ENCODE measurements at places on chromosomes 5 and 9. TPM values are rescaled to one million over a fixed set of nuclear protein-coding genes. Genes with fewer than 3 reads are reported as not detected.

DNA sequence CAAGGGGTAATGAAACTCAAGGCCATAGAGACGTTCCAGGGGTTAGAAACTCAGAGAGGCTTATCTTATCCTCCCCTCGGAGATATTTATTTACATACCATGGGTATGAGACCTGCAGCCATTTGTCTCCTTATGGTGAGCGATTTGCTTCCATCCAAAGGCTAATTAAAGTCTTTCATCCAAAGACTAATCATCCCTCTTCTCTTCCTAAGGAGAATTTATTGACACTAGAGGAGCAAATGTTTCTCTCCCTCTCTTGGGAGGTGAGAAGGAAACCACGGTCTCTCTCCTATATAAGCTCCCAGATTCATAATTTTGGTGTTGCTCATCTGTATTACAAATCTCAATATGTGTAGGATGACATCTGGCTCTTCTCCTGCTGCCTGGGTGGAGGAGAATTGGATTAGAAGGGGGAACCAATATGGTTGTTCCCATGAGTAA lies 31.0 kb upstream of the RPS23 start:
- DNase-seq: no peak

- DNase-seq: no peak
These were observed 44.3 kb upstream of the BARHL1 start for GRCh38 chr9:132538071-132538470.

DNA sequence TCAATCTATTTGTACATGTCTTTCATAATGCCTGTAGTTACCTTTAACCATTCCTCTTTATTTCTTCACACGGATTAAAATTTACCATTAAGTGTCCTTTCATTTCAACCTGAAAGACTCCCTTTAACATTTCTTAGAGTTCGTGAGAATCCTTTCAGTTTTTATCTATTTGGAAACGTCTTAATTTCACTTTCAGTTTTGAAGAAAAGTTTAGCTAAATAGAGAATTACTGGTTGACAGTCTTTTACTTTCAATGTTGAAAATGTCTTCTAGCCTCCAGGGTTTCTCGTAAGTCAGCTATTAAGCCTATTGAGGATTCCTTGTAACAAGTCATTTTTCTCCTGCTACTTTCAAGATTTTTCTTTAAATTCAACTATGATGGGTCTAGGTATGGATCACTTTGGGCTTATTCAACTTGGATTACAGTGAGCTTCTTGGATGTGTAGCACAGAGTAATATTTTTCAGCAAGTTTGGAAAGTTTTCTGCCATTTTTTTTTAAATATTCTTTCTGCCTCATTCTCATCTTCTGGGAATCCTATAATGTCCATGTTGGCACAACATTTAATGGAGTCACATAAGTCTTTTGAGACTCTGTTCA lies 48.5 kb downstream of the RFX3 start:
- DNase-seq: no peak

- DNase-seq: no peak
These were observed 99.2 kb downstream of the IRX1 start for GRCh38 chr5:3694819-3695218.

- DNase-seq: no peak
These were observed 7.1 kb upstream of the CD180 start for GRCh38 chr5:67203701-67204074.

- no peak for DNase-seq
These were observed 262.3 kb downstream of the AUH start for GRCh38 chr9:91099436-91099835.

DNA sequence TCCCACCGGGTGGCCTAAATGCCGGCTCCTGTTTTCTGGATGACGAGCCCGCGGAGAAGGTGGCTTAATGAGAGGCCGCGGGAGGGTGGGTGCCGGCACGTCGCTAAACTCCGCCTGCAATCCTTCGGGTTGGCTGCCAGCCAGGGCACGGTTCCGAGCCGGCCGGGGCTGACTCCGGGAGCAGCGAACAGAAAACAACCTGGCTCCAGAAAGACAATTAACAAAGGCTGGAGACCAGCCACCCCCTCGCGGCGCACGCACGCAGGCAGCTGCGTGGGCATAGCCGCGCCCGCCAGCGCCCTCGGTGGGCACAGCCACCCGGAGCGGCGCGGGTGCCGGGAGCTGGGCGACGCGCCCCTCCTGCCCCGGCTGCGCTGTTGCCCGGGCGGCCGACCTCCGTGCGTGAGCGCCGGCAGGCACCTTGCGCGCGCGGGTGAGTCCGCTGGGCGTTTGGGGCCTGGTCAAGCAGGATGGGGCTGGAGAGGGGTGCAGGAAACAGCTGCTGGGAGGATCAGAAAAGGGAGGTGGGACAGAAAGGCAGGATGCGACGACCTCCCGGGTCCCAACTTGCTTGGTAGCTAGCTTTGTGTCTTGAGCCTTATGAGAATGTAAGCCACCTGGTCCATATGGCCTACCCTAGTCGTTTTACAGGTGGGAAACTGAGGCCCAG lies at the start of gene ARHGEF37:
TSS of gene ARHGEF37 (plus strand) at position 307 of the 670 bp plus-strand sequence. CDS start 16,272 bp downstream, outside the sequence.
- peak; percentile 85 for DNase-seq

The TAF1L gene
- not detected for total RNA-seq

The GPR150 gene
- total RNA-seq: 0.35 TPM

The ANXA2R gene
- total RNA-seq: 3.7 TPM

Measured in adrenal gland (tissue), 19 donors.